HT-29 (cell line): ENCODE measurements at places on chromosomes 7 and 10. TPM values are rescaled to one million over a fixed set of nuclear protein-coding genes. Genes with fewer than 3 reads are reported as not detected.

The JCAD gene
- total RNA-seq = 3.9 and 5.7 TPM in 2 replicates

- peak; percentile 40 for DNase-seq
These were observed 655 bp downstream of the LMTK2 start for GRCh38 chr7:98107313-98107721.

GRCh38 chr7:158539711-158540146 lies 47.9 kb downstream of the PTPRN2 start:
- DNase-seq = no peak

- peak; percentile 44 for DNase-seq
These were observed 12.8 kb downstream of the MEIG1 start for GRCh38 chr10:14971867-14972448.

DNA sequence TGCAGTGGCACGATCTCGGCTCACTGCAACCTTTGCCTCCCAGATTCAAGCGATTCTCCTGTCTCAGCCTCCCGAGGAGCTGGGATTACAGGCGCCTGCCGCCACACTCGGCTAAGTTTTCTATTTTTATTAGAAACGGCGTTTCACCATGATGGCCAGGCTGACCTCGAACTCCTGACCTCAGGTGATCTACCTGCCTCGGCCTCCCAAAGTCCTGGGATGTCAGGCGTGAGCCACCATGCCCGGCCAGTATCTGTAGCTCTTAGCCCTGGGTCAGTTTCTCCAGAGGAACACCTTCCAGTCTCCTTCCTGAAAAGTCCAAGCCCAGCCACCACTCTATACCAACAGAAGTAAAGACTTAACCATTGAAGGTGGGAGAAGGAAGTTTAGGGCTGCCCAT lies 15.2 kb upstream of the ZKSCAN1 start:
- no peak for DNase-seq

GRCh38 chr10:95360122-95360714 lies 69.4 kb upstream of the PDLIM1 start:
- peak; percentile 31 for DNase-seq

DNA sequence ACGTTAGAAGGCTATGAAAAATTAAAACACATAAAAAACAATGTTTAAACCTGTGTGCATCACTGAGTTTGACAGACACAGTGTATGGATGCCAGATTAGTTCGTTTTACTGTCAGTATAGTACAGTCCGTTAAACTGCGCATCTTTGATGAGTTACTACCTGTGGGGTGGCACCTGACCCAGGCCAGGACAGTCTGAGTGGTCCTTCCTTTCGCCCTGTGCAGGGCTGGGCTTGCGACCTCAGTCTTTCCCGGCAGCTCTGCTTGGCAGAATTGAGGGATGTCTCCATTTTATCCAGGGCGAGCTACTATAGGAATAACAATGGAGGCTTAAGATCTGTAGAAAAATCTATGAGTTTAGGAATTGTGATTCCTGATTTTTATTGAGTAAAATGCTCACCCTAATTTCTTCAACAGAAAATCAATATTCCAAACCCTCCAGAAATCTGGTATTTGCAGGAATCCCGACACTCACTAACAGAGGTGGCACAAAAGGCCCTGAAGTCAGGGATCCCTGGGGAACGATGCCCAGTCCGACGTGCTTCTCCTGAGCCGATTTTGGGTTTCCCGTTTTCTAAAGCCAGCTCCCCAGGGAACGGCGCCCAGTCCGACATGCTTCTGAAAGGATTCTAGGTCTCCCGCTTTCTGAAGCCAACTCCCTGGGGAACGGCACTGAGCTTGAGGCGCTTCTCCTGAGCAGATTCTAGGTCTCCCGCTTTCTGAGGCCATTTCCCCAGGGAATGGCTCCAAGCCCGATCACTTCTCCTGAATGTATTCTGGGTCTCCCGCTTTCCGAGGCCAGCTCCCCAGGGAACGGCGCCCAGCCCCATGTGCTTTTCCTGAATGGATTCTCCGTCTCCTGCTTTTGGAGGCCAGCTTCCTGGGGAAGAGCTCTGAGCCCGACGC lies 377.6 kb downstream of the DNAJB6 start:
- no peak for DNase-seq
